ENCODE measurements at places on chromosomes 13 and 19.

DNA sequence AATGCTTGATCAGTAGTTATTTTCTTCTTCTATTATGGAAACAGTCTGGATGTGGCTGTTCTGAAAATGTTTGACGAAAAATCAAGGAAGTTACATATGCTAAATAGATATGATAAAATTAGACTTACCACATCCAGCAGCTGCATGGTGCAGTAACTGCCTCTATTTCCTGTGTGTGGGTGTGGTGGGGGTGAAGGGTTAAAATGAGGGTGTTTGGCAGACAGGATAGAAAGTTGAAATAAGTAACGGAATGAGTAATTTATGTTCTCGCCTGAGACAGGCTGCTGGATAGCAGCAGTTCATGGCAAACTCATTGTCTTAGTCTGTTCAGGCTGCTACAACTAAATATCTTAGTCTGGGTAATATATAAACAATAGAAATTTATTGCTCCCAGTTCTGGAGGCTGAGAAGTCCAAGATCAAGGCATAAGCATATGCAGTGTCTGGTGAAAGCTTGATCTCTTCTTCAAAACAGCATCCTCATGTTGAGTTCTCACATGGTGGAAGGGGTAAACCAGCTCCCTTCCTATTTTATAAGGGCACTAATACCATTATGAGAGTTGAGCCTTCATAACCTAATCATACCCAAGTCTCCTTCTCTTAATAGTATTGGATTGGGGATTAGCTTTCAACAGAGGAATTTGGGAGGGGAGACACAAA is 1248.9 kb downstream of the SLITRK5 start:
- DNase-seq, result no peak

GRCh38 chr19:8441725-8442544 is 2.8 kb upstream of the HNRNPM start:
- no peak for DNase-seq

- DNase-seq, result no peak
These were observed 58.8 kb upstream of the C1QTNF9B start for GRCh38 chr13:23956106-23956505.

GRCh38 chr13:74761801-74762757 is 627.9 kb upstream of the KLF12 start:
- DNase-seq, result no peak

- no peak for DNase-seq
These were observed 36.2 kb downstream of the CLDN10 start for GRCh38 chr13:95588721-95589120.

- DNase-seq, result no peak
These were observed 18.2 kb upstream of the PTBP1 start for GRCh38 chr19:778910-779653.

GRCh38 chr13:43243711-43244110 is 220.3 kb downstream of the DNAJC15 start:
- DNase-seq, result no peak

DNA sequence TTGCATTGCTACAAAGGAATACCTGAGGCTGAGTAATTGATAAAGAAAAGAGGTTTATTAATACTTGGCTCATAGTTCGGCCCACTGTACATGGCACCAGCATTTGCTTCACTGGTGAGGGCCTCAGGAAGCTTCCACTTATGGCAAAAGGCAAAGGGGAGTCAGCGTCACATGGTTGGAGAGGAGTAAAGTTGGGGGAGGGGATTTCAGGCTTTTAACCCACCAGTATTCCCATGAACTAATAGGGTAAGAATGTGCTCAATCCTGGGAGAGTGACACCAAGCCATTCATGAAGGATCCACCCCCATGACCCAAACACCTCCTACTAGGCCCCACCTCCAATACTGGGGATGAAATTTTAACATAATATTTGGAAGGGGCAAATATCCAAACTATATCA is 82.5 kb upstream of the MYCBP2 start:
- DNase-seq, result no peak

DNA sequence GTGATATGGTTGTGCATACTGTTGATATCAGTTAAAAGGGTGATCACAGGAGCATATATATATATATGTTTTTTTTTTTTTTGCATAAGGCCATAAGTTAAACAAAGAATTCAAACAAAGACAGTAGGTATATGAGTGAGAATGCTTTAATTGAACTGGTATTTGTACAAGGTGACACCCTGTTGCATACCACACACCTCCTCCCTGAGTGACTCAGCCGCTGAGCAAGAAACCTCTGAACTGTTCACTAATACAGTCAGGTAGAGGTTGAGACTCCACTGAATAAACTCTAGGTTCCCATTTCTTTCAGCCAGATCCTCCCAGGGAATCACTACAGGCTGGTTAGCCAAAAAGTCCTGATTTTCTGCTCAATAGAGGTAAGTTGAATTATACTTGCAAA is at the start of gene SCEL:
Gene SCEL, plus strand, starts transcription at position 259 of the 400 bp plus-strand sequence. CDS start 20,170 bp downstream, outside the sequence.
- DNase-seq, result no peak

- peak; percentile 25 for DNase-seq
These were observed at the start of gene DKKL1 for GRCh38 chr19:49363268-49364082. TSS of gene DKKL1 (plus strand) at chr19:49363877. CDS start at chr19:49363999, 122 bp downstream.

DNA sequence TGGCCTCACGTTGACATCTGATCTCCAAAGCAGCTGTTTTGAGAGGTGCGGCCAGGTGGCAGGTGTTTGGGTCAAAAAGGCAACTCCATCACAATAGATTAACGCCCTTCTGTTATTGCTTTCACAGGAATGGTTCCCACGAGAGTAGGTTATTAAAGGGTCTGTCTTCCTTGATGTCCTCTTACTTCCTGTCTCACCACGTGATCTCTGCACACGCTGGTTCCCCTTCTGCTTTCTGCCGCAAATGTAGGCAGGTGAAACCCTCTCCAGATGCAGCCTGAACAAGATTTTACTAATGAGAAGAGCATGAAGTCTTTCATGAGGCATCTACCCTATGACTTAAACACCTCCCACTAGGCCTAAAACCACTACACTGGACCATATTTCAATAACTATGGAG is 22.8 kb upstream of the ZNF564 start:
- no peak for DNase-seq

DNA sequence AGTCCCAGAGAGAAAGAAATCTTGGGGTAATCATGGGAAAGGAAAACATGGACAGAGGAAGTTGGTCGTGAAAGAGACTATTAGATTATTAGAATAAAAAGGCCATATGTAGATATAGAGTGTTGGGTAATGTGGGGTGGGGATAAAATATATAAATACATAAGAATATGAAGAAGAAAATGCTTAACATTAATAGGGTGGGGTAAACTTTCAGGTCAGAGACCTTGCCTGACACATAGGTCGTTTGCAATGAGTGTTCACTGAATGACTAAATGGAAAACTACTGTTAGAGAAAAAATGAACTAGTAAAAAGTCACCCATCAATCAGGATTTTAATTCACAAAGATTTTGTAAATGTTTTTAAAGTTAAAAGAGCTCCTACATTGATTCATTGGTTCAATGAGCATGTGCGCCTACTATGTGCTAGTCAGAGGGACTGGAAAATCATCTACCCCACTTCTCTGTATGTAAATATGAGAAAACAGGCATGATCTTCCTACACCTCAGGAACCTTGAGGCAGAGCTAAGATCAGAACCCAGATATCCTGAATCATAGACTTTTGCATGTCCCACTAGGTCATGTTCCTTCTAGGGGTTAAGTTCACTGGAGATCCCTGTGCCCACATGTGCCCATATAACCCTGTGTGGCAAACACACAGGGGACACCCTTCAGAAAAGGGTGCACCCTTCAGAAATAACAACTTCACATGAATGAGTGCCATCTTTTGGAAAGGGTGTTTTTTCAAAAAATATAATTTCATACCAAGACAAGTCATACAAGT is 24.6 kb upstream of the KLF12 start:
- no peak for DNase-seq

DNA sequence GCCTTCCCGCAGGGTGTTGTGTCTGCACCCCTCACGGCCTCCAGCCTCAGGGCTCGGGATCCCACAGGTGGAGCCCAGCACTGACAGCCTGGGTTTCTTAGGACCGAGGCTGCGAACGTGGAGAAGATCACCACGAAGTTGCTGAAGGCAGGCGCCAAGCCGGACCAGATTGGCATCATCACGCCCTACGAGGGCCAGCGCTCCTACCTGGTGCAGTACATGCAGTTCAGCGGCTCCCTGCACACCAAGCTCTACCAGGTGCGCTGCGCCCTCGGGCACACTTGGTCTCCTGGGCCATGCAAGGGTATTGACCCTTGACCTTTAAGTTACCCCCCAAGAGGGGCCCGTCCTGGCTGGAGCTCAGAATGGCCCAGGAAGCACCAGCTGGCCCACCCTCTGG is 29.0 kb downstream of the UPF1 start:
- no peak for DNase-seq

DNA sequence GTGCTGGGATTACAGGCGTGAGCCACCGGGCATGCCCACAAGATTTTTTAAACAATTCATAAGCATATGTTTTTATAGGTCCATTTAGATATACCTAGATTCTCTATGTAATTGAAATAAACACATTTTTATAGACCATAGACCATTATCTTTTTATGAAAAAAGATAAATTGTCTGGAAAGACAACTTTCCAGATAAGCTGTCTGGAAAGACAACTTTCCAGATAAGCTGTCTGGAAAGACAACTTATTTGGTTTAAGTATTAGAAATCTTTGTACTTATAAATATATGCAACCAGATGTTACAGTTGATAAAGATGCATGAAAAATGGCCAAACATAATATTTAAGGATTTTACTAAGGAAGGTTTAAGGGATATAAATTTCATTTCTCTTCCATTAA is 538.5 kb downstream of the GPC6 start:
- DNase-seq, result no peak

- no peak for DNase-seq
These were observed 702 bp upstream of the MAG start for GRCh38 chr19:35291259-35291658.

DNA sequence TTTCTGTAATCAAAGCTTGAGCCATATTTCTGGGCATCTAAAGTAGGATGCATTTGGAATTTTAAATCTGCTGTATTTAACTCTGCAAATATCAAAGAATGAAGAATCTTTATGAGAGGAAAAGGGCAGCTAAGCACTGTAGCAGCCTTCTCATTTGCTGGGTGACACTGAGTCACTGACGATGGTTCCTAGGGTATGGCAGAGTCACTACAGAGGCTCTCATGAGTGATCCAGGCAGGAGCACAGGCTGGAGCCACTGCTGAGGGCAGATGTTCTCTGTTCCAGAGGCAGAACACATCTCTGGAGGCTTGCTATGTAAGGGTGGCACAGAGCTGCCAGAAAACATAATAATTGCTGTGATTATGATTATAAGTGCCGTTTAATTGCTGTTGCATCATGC is 340.7 kb upstream of the HTR2A start:
- no peak for DNase-seq

DNA sequence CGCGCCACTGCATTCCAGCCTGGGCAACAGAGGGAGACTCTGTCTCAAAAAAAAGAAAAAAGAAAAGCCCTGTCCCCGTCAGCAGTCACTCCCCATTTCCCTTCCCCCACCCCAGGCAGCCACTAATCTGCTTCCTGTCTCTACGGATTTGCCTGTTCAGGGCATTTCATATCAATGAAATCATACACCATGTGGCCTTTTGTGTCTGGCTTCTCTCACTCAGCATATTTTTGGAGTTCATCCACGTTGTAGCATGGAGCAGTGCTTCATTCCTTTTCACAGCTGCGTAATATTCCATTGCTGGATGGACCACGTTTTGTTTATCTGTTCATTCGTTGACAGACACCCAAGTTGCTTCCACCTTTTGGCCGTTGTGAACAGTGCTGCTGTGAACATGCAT is 36.1 kb upstream of the KLF2 start:
- no peak for DNase-seq

DNA sequence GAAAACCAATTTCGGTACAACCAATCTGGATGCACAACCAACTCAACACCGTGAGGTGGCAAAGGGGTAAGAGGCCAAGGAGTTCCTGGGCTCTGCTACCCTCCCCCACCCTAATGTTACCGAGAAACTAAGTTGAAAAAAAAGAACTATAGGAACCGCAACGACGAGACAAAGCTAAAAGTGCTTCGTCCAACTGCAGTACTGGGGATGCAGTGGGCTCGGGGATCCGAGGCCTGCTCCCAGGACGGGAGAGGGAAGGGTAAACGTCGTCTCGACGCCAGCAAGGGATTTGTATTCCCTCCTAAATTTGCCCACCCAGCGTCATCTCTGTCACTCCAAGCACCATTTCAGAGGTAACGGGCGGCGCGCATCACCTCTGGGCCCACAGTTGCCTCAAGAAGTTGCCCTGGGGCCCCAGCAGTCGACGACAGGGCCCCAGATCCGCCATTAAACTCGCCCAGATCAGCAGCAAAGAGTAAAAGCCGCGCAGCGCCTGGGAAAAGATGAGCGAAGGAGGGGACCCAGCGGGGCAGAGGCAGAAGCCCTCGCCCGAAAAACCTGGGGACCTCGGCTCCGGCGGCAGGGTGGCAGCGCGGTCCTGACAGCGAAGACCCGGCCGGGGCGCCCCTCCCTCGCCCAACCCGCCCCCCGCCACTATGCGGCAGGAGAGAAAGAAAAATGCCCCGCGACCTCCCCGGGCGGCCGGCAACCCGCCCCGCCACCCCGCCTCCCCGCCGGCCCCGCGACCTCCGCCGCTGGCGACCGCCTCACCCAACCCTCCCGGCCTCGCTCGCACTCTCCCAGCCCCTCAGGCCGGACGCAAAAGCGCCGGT is 752 bp downstream of the ZMYM5 start:
- DNase-seq, result peak; percentile 37
